ENCODE measurements at places on chromosomes 2 and 18. TPM values are rescaled to one million over a fixed set of nuclear protein-coding genes. Genes with fewer than 3 reads are reported as not detected.

The ACVR1C gene
- total RNA-seq, result 11.1 TPM

The COL3A1 gene
- 103 TPM for total RNA-seq

The TXNDC2 gene
- not detected for total RNA-seq

The SERPINB13 gene
- not detected for total RNA-seq

The HOXD1 gene
- total RNA-seq, result 12.9 TPM

The ATP6V1B1 gene
- not detected for total RNA-seq

The ACMSD gene
- total RNA-seq, result not detected

The UGT1A4 gene
- total RNA-seq, result 2.0 TPM

The RUFY4 gene
- total RNA-seq, result not detected

The CXCR4 gene
- 41.1 TPM for total RNA-seq

The TMEM18 gene
- total RNA-seq, result 11.0 TPM

GRCh38 chr2:9618410-9618809 lies 12.4 kb downstream of the YWHAQ start:
- DNase-seq, result no peak

- DNase-seq, result no peak
These were observed 57.7 kb downstream of the ASAP2 start for GRCh38 chr2:9264301-9264700.

DNA sequence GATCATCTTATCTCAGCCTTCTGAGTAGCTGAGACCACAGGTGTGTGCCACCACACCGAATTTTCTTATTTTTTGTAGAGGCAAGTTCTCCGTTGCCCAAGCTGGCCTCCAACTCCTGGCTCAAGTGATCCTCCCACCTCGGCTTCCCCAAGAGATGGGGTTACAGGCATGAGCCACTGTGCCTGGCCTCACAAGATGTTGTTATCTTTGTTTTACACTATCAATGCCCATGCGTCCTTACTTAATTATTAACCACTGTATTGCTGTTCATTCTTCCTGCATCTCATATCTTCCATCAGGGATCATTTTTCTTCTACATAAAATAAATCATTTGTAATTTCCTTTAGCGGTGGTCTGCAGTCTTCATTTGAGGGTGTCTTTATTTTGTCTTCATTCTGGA lies 181.9 kb downstream of the TGIF1 start:
- DNase-seq, result no peak

DNA sequence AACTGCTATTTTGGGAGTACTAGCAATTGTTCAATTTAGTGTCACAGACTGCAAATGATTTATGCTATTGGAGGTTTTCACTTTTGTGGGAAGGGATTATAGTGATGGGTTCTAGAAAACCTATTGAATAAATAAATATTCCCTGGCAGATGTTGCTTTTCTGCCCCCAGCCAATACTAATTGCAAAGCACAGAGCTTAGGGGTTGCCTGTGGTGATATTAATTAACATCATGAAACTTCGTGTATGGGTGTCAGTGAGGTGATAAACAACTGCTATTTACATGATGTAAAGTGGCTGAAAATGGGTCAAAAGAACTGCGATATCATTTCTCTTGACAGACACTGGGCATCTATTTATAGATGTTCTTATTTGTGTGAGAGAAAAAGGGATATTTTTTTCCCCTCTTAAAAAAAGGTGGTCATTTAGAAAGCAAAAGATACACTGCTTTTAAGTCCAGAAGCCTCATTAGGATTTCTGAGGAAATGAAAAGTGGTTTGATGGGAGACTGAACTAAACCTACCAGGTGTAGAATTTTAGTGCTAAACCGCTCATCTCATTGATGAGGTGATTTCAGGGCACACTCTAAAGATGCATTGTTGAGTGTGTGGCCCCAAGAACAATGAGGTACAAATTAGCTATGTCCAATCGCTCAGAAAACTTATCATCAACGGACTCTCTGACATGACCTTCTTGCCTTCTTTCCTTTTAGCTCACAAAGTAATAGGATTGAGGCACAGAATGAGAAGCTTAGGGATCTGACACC lies 116.7 kb upstream of the CHST9 start:
- DNase-seq, result no peak

DNA sequence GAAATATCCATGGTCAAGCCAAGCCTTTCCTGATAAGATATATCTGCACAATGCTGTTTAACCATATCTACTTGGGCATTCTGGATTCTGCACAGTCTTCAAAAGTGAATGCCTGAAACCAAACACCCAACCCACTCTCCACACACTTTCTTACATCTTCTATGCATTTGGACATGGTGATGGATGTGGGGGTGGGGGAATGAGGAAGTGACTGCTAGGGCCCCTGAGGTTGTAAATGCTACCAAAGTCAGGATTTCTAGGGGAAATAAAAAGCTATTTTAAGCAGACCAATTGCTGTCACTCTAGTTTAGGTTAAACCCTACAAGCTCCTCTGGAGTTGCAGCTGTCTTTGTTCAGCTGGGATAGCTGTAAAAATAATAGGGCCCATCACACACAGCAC lies 26.7 kb upstream of the TGFA start:
- no peak for DNase-seq

- no peak for DNase-seq
These were observed 2.0 kb upstream of the TRPM8 start for GRCh38 chr2:233915128-233915527.

DNA sequence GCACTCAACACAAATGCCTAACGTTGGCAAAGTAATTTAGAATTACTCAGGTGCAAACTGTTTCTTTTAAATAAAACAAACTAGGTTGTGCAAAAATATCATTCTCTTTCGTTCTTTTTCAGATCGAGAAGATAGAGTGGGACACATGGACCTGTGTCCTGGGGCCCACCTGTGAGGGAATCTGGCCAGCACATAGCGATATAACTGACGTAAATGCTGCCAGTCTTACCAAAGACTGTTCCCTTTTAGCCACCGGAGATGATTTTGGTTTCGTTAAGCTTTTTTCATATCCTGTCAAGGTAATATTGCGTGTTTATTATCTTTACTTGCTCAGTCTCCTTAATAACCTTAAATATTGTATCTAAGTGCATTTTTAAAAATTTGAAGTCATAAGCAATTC lies 133.6 kb downstream of the RTN4 start:
- no peak for DNase-seq

- no peak for DNase-seq
These were observed 228.3 kb upstream of the RAB12 start for GRCh38 chr18:8380926-8381325.

DNA sequence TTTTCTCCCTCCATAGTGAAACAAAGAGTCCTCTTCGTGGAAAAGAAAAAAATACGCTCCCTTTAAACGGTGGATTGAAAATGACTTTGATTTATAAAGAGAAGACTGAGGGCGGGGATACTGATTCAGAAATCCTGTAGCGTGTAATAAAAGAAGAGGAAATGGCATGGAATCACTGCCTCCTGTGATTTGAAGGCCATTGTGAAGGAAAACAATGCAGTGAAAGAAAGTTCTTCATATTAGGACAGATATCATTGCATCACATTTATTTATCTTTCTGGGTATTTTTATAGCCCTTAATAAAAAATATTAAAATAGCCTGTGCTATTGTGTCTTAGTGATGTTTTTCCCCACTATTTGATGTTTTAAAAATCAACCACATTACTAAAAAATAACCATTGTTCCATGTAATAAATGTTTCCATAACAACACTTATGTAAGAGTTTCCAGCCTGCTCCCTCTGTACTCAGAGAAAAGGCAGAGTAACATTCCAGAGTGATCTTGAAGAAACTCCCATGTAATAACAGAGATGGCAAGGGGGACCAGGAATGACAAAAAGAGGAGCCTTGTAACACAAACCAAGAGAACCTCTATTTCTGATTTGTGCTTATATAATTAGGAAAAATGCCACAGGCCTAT lies 8.0 kb downstream of the MRPL33 start:
- DNase-seq, result no peak

DNA sequence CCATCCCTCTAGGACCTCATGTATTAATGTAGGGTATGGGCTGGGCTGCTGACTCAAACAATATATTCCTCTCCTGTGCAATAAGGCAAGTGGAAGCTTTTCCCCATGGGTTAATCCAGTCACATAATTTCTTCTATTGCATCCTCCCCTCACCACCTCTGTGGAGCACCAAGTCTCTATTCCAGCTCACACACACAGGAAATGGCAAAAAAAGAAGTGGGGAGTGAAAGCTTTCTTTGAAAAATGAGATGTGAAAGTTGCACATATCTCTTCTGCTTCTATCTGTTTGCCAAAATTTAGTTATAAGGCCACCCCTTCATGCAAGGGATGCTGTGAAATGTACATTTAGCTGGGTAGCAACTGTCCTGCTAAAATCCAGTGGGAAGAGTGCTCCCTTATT lies 121.3 kb downstream of the CDC42EP3 start:
- no peak for DNase-seq

DNA sequence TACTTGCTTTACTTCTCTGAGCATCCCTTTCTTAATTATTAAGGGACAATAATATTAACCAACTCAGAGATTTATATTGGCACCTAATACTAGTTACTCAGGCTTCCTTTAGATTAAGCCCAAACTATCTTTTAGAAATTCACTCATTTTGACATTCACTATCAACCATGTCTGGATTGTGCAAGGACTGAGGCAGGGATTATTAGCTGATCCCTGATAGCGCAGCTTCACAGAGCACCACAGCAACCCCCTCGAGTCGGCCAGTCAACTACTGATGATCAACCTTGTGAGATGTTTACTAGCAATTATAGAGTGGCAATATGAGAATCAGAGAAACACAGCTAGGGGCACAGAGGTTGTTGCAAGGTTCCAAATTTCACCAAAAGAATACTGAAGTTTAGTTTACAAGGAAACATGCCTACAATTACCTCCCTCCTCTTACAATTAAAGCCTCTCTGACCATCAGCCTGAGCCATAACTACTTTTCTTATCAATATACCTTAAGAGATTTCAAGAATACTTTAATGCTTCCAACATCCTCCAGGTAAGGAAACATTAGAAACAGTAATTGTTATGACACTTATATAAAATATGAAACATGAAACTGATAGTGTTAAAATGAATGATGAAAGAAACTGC lies 191.6 kb downstream of the TCF4 start:
- no peak for DNase-seq

GRCh38 chr2:149767516-149767974 lies 180.0 kb upstream of the MMADHC start:
- no peak for DNase-seq

GRCh38 chr2:23106242-23106785 lies 278.7 kb upstream of the KLHL29 start:
- no peak for DNase-seq

- no peak for DNase-seq
These were observed 39.5 kb upstream of the GMCL1 start for GRCh38 chr2:69789772-69790600.

DNA sequence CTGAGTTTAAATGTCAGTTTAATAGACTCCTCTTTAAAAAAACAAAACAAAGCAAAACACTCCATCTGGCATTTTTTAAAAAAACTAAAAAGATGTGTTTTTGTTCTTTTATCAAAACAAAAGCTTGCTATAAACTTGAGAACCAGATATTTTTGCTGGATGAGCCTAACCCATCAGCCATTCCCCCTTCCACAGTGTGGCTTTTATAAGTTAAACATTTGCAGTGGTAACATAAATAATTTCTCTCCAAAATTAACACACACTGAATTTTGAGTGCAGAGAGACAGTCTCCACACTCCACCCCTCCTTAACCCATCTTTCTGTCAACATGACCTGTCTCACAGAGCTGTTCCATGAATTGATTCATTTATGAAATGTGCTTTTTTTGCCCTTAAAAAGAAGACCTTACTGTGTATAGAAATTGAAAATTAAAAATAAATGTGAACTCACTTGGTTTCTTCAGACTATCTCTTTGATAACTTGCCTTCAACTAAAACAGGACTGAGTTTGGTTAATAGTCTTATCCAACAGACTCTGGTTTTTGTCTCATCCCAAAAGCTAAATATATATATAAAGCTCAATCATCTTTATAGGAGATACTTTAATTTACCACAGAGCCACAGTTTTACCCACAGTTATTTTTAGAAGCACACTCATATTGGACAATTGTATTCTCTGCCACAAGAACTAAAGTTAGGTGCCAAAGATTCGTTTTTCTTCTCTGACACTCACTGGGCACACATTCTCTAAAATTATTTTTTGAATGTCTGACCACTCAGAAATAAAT lies 64.8 kb upstream of the STK39 start:
- DNase-seq, result no peak

GRCh38 chr2:226601881-226602662 lies 197.5 kb downstream of the IRS1 start:
- DNase-seq, result no peak

DNA sequence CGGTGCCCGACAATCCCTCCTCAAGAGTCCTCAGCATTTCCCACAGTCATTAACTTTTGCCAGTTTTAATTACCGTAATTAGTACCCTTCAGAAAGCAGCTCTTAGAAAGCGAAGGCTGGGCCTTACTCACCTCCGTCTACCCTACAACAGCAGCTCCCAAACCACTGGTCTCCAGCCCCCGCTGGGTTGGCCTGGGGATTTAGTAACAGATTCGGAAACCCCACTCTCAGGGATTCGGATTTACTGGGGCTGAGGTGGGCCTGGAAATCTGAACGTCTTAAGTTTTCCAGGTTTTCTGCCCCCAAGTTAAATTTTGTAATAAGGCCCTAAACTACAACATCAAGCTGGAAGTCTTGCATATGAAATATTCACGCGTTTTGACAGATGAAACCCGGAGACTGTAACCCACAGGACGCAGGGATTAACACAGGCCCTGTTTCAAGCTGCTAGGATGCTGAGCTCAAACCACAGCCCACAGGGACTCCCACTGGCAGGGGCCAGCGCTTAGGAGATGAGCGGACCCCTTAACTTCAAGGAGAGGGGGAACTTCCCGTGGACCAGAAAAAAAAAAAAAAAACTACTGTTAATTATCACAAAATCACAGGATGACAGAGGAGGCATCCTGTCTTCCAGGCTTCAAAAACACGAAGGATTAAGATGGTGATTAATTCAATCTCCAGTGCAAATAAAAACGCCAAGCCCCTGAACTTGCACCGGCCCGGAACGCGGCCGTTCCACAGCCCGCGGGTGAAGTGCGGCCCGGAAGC lies 985 bp downstream of the ILKAP start:
- no peak for DNase-seq

- no peak for DNase-seq
These were observed 41.3 kb upstream of the YPEL5 start for GRCh38 chr2:30105556-30105955.

DNA sequence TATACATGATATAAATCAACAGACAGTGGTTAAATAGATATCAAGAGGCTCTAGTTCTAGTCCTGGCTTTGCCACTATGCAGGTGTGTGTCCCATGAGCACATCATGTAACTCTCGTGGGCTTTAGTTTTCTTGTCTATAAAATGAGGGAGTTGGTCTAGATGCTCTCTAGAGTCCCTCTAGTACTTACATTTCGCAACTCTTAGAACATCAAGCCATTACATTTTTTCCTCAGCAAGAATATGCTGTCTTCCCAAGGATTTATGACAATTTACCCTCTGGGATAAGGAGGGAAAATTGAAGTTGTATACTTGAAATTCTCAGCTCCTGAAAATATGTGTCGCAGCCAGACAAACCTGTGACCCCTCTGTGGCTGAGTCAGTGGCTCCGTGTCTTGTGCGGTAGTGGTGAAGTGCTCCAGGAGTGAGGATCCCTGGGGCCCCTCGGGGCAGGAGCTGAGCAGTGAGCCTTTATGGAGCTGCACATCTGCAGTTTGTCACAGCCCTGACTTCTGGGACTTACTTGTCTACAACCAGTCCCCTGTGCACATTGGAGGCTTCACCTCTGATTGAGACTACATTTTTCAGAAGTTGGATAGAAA lies 6.8 kb downstream of the PKP4 start:
- no peak for DNase-seq

GRCh38 chr2:65880436-65880835 lies 448.0 kb upstream of the SPRED2 start:
- no peak for DNase-seq

- no peak for DNase-seq
These were observed 255.7 kb downstream of the ARL6IP6 start for GRCh38 chr2:152974146-152974545.
